HFFc6 (cell line): ENCODE measurements at places on chromosomes 12 and 14. TPM values are rescaled to one million over a fixed set of nuclear protein-coding genes. Genes with fewer than 3 reads are reported as not detected.

- no peak for DNase-seq
Measured at GRCh38 chr14:59292921-59293534, 104.6 kb downstream of the DAAM1 start.

DNA sequence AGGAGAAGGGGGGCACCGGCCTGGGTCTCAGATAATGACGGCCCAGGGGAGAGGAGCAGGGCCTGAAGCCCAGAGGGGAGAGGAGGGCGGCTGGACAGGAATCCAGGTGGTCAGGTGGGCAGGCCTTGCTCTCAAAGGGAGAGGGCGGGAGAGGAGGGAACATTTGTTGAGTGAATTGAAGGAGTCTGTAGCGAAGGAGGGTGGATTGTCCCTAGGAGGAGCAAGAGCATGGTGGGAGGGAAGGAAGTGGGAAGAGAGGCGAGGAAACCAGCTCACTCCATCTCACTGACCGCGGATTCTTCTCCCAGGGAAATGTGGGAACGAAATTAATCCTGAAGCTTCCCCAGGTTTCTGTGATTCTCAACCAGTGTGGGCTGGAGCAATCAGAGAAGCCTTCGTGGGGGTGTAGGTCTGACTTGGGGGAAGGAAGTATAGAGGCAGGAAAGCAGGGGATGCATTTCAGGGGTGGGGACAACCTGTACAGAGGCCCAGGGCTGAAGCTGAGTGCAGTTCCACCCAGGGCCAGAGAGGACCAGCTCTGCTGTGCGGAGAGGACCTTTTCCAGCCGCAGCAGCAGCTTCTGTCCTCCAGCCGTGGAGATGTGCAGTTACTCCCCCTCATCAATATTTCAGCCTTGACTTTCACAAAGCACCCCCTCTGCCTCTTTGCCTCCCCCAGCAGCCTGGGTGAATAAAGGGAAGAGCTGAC lies 100.9 kb downstream of the CHST11 start:
- DNase-seq, result no peak

DNA sequence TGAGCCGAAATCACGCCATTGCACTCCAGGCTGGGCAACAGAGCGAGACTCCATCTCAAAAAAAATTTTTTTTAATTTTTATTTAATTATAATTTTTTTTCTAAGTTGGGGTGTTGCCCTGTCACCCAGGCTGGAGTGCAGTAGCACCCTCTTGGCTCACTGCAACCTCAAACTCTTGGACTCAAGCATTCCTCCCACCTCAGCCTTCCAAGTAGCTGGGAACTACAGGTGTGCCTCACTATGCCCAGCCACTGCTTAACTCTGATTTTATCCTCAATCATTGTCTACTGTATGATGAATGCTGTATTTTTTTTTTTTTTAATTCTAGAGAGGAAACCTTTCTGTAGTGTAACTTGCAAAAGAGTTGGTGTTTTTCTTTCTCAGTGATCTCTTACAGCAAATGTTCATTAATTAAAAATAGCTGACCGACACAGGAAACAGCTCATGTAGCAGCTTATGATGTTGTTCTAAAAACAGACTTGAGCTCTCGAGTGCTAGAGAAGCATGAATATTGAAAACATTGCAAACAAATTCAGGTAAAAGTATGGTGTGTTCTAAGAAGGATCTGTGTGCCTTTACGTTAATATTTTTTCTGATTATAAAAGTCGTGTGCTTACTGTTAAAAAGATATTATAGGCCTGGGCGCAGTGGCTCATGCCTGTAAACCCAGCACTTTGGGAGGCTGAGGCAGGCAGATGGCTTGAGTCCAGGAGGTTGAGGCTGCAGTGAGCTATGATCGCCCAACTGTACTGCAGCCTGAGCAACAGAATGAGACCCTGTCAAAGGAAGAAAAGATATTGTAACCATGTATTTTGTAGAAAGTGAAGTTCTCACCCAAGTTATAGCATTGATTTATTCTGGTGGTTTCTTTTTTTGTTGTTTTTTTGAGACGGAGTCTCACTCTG lies 68.9 kb downstream of the FGD4 start:
- DNase-seq, result no peak

- no peak for DNase-seq
Measured at GRCh38 chr12:51246254-51246853, 7.7 kb downstream of the DAZAP2 start.

GRCh38 chr14:103519837-103520212 lies 2.8 kb downstream of the CKB start:
- DNase-seq, result no peak

DNA sequence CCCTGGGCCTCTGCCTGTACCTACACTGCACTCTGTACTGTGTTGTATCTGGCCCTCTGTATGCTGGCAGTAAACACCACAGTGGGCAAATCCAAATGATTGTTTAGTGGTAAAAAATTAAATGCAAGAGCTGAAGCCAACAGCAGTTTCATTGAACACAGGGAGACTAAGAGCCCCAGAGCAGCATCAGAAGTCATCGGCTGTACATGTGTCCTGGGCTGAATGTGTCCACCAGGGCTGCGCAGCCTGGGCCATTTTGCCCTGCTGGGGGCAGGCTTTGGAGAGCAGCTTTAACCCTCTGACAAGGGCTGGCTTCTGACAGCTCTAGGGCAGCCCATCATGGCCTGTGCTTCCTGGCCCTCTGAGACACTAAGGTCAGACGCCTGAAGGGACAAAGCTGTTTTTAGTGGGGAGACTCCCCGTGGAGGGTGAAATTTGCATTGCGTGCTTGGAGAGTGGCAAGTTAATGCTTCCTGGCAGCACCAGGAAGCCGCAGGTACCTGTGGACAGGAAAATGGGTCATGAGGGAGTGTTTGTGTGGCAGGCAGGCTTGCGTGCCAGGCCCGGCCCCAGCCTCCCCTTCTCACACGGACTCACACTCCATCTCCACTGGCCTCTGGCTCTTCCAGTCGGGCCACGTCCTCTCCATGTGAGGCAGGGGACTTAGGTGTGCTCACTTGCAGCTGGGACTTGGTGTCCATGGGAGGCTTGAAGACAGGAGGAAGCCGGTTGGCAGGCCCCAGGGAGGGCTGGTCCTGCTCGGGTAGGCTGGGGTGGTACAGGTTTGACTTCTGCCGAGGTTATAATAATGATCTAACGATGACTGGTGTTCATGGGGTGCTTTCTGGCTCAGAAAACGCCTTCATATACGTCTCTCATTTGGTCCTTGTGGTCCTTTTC lies 150.1 kb downstream of the TSPAN9 start:
- no peak for DNase-seq

DNA sequence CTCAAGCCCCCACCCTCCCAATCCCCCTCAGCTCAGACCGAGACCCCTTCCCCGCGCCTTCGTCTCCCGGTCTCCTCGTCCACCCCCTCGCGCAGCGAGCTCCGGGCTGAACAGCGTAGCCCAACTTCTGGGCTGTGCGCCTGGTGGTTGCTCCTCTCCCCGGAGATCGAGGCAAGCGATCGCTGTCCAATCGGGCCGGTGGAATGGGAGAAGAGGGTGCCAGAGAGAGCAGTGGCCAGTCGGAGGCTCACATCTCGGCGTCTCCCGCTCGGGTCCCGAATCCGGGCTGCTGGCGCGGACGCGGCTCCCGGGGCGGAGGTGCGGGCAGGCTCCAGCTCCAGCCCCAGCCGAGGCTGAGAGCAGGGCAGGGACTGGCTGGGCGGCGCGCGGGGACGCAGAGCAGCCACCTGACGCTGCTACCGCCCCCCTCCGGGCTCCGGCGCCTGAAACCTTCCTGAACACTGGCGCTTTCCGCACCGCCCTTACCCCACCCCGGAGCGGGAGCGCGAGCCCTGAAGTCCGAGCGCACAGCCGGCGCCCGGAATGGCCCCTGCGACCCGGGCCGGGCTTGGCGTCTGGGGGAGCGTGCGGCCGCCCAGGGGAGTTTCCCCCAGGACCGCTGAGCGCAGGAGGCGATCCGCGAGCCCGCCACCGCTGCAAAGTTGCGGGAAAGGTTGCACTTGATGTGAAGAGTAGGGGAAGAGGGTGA lies 508 bp upstream of the KCNH5 start:
- no peak for DNase-seq

Gene HAL
- total RNA-seq, result not detected in 3 replicates

Gene PHC1
- 16.1 to 20.4 TPM (median 19.6 TPM) in 3 replicates for total RNA-seq

Gene PTHLH
- 0.48 to 1.3 TPM (median 0.64 TPM) in 3 replicates for total RNA-seq

Gene TRIM9
- not detected in 3 replicates for total RNA-seq

Gene RTN1
- 0.17 TPM in 1 of 3 replicates, not detected in the others for total RNA-seq

Gene GCN1
- 83.8 to 96.9 TPM (median 91.0 TPM) in 3 replicates for total RNA-seq

Gene LRRK2
- total RNA-seq, result 0.28 to 0.87 TPM (median 0.55 TPM) in 3 replicates
